ENCODE measurements at places on chromosomes 13 and 19.
A peak's percentile ranks its signal among the peaks of the same experiment; 100 is the strongest.

GRCh38 chr13:74839656-74840055 lies 642.3 kb downstream of the TBC1D4 start:
- no peak for DNase-seq

- DNase-seq, result no peak
These were observed 58.3 kb upstream of the ANKRD10 start for GRCh38 chr13:110973007-110973700.

GRCh38 chr13:31101472-31102170 lies 60.1 kb downstream of the HSPH1 start:
- DNase-seq, result no peak

GRCh38 chr19:44111910-44112463 lies 1.2 kb upstream of the ZNF225 start:
- DNase-seq, result peak; percentile 38

- DNase-seq, result no peak
These were observed 130.5 kb downstream of the LMO7 start for GRCh38 chr13:75766636-75767035.

Data from kidney epithelial cell (primary cell).